ENCODE measurements at places on chromosomes 7 and 10.

DNA sequence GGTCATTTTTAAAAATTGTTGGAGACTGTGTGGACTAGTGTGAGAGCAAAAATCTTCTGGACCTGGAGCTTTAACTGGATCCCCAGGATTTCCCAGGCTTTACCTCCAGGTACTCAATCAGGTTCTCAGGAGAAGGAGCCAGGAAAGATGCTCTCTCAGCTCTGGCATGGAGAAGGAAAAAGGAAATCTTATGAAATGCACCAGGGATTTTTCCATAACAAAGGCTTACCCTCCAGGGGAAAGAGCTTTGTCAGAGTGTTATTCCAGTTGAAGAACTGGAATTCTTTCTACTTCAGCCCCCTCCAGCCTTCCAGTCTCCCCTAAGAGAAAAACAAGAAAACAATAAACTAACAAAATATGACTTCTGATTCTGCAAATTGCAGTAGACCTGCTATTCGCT, 436.7 kb upstream of the ANKRD30A start:
- DNase-seq, result no peak

GRCh38 chr10:118692872-118693271, 61.9 kb downstream of the CACUL1 start:
- DNase-seq, result no peak

DNA sequence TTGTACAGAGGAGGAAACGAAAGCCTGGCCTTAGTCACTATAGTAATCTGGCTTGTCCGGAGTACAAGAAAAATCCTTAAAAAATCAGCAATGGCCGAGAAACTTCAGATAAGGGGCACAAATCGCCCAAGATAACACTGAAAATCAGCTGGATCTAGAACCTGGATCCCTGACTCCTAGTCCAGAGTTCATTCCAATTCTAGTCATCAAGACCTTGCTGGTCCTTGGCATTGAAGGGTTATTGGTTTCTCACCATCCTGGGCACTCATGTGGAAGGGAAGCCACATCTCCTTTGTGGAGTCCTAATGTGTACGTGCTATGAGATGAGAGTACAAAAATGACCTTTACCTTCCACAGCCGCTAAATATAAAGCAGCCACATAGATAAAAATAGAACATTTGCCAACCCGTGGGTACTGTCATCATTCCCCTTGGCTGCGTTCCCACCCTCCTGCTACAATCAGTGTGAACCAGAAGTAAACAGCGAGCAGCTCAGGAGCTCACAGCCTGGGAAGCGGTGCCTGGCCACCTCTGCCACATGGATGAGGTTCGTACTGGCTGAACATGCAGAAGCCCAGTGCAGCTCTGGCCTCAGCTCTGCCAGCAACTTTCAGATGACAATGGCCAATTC, 116.0 kb upstream of the PDLIM1 start:
- no peak for DNase-seq

DNA sequence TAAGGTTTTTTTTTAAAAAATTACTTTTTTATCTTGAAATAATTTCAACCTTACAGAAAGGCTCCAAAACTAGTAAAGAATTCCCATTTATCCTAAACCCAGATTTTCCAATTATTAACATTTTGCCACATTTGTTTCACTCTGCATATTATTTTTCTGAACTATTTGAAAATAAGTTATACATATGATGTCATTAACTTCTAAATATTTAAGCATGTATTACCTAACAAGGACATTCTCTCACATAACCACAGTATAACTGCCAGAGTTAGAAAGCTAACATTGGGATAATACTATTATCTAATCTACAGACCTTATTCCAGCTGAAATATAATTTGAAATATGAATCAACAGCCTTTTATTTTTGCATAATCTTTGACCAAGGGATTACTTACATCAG, 65.8 kb downstream of the SLC18A2 start:
- no peak for DNase-seq

DNA sequence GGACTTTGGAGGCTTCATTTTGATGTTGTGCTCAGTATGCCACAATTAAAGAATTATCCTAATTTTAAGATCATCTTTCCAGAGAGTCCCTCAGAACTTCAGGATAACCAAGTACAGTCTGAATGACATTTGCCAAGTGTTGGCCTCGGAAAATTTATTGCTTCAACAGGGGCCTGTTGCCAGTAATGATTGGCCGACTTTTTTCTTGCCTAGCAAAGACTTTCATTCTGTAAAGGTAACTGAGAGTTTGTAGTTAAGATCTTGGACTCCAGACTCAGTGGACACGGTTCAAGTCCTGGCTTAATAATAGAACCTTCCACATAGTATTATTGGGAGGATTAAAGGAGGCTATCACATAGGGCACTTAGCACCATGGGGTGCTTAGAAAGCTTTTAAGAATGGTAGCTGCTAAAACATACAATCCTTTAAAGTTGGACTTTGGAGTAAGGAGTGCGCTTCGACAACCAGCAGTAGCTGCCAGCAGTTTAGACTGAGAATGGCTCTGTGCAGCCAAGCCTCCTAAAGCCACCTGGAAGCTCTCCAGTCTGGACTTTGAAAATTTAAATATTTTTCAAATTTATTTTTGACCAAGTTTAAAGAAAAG, 90.0 kb downstream of the PLCE1 start:
- DNase-seq, result no peak

DNA sequence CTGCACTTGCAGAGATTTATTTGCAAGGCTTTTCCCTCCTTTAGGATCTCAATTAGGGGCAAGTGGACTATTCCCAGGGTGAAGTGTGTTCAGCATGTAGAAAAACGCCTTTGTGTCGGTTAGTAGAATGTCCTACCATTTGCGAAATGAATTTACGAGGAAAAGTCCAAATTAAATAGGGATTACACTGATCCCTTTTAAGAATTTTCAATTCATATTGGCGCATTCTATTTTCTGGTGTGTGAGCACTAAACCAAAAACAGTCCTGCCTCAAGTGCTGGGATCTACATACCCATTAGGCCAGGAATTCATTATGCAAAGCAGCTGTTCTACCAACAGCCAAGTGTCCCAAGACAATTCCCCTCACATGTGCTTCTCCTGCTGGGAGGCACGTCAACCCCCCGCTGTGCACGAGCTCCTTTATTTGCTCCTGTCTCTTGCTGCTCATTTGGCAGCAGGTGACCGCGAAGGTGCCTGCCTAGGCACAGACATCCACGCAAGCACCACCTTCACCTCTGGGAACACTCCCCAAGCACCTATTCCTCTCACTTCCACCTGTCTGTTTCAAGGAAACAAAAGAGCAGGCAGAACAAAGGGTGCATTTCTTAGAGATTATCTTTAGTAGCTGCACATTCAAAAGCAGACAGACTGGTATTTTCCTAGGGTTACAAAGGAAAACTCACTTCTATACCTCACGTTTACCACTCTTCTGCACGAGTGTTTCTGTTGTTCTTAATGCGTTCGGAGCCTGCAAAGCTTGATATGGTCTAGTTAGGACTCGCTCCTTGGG, 134.6 kb upstream of the FGFR2 start:
- DNase-seq, result no peak

DNA sequence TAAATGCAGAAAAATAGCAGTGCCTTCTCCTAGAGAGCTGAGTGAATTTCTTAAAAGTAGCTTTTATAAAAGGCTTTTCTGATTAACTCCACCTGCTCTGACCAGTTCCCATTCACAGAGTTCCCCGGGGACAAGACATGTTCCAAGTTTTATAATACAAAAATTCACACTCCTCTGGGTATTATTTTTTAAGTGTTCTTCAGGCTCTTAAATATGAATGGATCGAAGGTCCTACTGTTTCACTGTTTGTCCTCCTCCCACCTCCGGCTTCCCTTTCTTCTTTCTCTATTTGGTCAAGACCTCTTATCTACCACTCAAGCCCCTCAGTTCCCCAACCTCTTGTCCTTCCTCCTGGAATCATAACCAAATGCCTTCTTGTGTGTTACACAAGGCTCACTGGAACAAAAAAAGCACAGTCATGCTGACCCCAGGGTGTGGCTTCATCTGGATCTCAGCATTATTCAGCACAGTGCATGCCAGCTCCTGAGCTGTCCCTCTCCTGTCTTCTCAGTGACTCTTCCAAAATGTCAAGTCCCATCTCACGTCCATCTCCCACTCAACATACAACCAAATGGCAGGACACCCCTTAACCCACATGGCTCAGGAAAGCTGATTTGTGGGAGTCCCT, 222.4 kb downstream of the SORCS1 start:
- DNase-seq, result no peak

DNA sequence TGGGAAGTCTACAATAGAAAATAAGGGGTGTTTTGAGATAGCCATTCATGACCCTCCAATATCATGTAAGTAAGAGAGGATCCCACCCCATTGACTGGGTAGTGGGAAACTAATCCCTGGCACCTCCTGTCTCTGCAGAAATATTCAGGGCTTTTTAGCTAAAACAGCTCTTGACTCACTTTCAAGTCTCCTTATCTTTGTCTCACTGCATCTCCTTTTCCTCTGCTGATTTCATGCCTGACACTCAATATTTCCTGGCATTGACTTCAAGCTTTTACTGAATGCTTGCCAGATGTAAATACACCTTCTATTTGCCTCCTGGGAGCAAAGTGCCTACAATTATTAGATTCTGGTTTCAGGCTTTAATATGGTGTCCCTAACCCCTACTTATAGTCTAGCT, 57.1 kb downstream of the CHRM2 start:
- DNase-seq, result no peak

DNA sequence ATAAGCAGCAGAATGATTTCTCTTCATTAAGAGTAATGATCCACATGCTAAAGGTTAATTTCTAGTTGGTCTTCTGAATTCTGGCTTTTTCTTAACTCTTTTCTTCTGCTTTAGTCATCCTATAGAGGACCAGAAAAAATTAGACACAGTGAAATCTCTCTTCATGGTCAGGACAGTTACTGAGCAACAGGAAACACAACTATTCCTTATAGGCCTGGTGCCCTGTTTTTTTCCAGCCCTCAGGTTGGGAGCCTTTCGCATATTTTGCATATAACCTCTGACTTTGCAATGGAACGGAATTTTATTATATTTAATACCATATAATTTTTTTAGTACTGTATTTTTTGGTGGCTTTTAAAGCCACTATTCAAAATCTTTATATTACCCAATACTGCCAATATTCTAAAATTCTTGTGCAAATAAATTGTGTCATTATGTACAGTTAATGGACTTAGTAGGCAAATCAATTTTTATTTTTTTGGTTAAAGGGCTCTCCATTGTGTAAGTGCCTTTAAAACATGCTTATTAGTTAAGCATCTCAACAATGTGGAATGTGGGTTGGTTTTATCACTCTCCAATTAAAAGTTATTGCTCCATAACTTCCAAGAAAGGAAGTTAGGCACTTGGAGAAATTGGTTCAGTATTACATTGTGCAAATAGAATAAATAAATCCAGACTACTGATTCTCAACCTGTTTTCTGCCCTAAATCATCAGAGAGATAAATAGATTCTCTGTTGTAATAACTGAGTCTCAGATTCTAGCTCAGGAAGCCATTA, 22.5 kb downstream of the ARL4A start:
- DNase-seq, result no peak

DNA sequence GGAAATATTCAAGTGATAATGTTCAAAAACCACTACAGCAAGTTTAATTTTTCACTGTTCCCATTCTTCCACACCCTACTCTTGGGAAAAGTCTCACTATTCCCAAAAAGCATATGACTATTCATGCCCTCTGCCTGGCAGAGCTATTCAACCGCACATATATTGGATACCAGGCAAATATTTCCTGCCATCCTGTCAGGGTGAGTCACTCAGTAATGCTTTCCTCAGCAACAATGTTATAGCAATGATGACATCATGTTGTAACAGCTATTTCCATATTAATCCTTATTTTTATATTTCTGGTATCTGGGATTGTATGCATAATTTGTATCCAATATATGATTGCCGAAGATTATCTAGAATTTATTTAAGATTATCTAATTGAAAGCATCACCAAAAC, 114.0 kb upstream of the PLXDC2 start:
- DNase-seq, result no peak

Data from activated naive CD4-positive, alpha-beta T cell (primary cell).